Transverse colon (tissue), 4 donors: ENCODE measurements at places on chromosomes 1 and 21. TPM values are rescaled to one million over a fixed set of nuclear protein-coding genes. Genes with fewer than 3 reads are reported as not detected.

The ASAP3 gene
- total RNA-seq, result 42.7 TPM

The FMO2 gene
- total RNA-seq, result not detected

The C1orf216 gene
- 6.7 TPM for total RNA-seq

The SPRR2B gene
- not detected for total RNA-seq

The TGFB2 gene
- 2.2 TPM for total RNA-seq

The CALML6 gene
- total RNA-seq, result 0.48 TPM

DNA sequence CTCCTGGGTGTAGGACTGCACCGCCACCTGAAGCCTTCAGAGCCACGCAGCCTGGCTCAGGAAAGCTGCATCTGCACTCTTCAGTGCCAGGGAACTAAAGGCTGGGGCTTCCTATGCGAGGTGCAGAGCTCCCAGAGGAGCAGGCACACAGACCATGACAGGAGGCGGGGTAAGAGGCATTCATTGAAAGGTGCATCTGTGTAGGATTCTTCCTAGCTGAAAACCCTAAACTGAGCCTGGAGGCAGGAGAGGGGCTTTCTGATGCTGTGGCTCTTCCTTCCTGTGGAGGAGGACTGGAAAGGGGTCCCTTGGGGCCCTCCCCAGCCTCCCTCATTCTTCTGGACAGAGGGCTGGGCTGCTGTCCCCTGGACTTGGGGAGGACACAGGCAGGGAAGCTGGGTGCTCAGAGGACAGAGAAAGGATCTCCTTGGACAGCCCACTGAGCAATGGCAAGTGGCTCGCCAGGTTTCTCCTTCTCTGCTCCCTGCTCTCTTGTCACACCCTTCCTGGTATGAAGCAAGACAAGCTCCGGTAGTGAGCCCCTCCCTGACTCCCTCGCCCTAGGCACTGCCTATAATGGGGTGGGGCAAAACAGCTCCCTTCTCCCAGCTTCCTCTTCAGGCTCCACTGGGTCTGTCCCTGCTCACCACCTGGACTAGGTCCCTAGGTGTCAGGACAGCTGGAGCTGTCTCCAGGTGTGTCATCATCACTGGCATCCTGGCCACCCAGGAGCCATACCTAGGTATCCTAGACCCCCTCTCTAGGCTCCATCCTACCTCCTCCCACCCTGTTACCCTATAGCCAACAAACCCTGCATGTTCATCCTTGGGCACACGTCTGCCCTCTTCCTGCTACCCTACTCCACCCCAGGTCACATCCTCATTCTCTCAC, 20.0 kb downstream of the S100A6 start:
- peak; percentile 91 for DNase-seq

GRCh38 chr1:226816576-226816975, 53.8 kb upstream of the PSEN2 start:
- DNase-seq, result no peak

DNA sequence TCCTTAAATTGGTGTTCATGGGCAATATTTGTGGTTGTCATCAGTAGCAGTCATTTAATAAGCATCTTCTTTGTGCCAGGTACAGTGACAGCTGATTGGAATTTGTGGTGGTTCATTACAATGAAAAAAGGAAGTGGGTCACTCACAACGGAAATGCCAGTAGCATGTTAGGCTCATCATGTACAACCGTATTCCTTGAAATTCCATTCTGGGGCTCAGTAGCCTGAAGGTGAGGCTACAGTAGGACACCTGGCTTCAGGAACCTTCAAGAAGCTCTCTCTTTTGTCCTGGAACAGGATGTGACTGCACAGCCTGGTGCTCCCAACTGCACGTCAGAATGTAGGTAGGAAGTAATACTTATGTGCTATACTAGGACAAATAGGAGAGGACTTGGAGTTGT, 93.9 kb downstream of the ST3GAL3 start:
- no peak for DNase-seq

GRCh38 chr21:41763398-41763931, 3.4 kb downstream of the RIPK4 start:
- no peak for DNase-seq

DNA sequence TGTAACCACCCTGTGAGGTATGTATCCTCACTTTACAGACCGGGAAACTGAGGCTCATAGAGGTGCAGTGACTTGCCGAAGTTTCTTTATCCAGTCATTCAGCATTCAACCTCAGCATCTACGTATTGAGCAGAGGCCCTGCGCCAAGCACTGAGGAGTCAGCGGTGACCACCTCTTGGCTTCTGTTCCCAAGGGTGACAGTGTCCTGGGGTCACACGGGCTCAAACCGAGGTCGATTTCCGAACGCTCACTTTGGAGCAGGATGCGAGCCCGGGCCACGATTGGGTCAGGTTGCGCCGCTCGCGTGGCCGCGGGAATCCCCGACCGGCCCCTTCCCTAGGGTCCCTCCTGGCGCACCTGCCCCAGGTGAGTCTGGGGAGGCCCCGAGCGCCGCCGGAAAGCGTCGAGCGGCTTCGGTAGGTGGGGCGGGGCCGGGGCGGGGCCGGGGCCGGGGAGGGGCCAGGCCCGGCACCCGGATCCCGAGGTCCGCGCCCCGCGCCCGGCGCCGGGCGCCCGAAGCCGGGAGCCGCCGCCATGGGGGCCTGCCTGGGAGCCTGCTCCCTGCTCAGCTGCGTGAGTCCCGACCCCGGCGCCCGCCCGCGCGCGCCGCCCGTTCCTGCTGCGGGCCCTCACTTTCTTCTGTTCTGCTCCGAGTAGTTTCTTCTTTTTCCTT, at the start of gene SERINC2:
SERINC2 (plus strand) TSS at position 482 of the 673 bp plus-strand sequence; CDS start at position 535, 53 bp downstream.
- DNase-seq, result peak; percentile 63

DNA sequence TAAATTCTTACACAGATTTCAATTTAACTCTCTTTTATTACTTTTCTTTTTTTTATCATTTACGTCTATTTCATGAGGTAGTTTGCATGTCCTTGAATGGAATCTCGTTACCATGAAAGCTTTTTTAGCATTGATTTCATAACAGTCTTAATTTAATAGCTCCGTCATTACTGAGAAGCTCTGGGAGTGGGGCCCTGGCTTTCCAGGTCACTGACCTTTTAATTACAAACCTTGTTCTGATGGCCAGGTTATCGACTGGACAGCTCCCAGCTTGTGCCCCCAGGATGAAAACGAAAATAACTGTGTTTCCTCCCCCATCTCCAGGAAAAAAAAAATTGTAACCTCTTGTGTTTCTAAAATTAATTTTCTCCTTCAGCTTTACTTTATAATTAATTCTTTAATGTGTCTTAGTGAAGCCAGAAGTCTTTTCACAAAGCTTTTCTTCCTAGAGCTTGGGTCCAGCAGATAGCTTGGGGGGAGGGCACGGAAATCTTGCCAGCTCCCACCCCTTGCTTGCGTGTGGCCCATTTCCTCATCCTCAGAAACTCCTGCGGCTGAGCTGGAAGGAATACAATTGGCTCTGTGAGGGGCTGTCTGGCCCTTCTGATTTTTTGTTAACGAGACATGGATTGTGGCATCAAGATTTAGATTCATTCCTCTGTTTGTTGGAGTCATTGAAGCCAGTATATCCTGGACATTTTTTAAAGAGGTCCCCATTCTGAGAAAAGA, 65.7 kb downstream of the PEX14 start:
- no peak for DNase-seq

- DNase-seq, result no peak
Observed at GRCh38 chr1:116286541-116286971, 86.5 kb upstream of the ATP1A1 start.

DNA sequence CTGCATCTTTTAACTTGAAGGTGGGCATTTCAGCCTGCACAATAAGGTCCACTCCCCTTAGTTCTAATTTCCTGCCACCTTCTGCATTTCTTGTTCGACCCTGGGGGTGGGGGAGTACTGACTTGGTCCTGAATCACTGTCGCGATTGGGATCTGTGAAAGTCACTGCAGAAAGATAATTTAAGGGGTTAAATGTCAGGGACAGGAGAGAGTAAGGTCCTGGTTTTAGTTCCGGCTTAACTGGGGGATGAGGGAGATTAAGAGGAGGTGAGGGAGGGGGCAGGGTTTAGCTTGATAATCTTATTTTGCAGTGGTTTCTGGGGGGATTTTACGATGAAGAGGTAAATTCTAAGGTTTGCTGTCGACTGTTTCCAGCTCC, 128.1 kb downstream of the MRPS6 start:
- no peak for DNase-seq

DNA sequence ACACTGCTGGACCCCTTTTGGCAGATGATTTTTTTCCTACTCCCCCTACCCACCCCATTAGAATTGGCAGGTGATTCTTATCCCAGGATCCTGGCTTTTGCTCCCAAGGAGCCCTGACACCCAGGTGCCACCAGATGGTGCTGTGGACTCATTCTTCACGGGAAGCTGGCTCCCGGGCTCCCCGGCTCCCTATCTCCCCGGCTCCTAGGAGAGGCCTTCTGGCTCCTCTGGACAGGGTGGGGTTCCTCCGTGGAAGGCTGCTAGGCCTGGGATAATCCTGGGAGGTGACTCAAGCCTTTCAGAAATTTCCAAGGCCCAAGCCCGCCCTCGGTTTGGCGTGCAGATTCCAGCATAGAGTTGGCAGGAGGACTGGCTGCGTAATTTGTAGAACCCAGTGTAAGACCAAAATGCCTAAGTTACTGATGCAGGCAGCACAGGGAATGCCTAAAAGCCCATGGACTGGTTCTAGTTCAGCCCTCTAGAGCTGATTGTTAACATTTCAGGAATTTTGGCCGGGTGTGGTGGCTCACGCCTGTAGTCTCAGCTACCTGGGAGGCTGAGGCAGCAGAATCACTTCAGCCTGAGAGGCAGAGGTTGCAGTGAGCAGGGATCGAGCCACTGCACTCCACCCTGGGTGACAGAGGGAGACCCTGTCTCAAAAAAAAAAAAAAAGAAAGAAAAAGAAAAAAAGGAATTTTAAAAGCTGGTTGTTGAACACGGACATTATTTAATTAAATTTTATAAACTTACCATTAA, 6.8 kb upstream of the BSDC1 start:
- peak; percentile 86 for DNase-seq
